ENCODE measurements at places on chromosomes 3 and 15. TPM values are rescaled to one million over a fixed set of nuclear protein-coding genes. Genes with fewer than 3 reads are reported as not detected.

Gene SV2B
- not detected for total RNA-seq

Gene BDH1
- total RNA-seq: 0.96 TPM

Gene NDN
- total RNA-seq: 59.5 TPM

Gene STRA6
- total RNA-seq: 13.7 TPM

Gene WWTR1
- total RNA-seq: 105 TPM

Gene CFAP91
- total RNA-seq: not detected

- peaks cover 19% of the 10 kb centered on the region for H3K4me1 ChIP-seq
- no peak overlapping the region for H3K27ac ChIP-seq
- H3K36me3 ChIP-seq: no peaks in the 10 kb centered on the region
- DNase-seq: no peak
- no peaks in the 10 kb centered on the region for H3K27me3 ChIP-seq
Observed at GRCh38 chr15:77021088-77021481, 26.2 kb downstream of the PSTPIP1 start.

- peak; percentile 83 for DNase-seq
- H3K27ac ChIP-seq: no peak overlapping the region
- no peaks in the 10 kb centered on the region for H3K36me3 ChIP-seq
- peaks cover 7% of the 10 kb centered on the region for H3K4me1 ChIP-seq
- H3K27me3 ChIP-seq: no peaks in the 10 kb centered on the region
- H3K4me3 ChIP-seq: no peak overlapping the region
Observed at GRCh38 chr3:60584250-60584649, 667.0 kb downstream of the FHIT start.

- peak overlapping the region; percentile 83 for H3K27ac ChIP-seq
- peaks cover 1% of the 10 kb centered on the region for H3K36me3 ChIP-seq
- H3K4me3 ChIP-seq: peak overlapping the region; percentile 86
- H3K4me1 ChIP-seq: peaks cover 17% of the 10 kb centered on the region
Observed at GRCh38 chr15:74614744-74615507, 710 bp upstream of the CLK3 start.

GRCh38 chr3:186965141-186965879, 35.0 kb downstream of the ST6GAL1 start:
- no peak for DNase-seq
- peaks cover 8% of the 10 kb centered on the region for H3K4me1 ChIP-seq
- no peak overlapping the region for H3K4me3 ChIP-seq
- H3K36me3 ChIP-seq: no peaks in the 10 kb centered on the region
- H3K27ac ChIP-seq: no peak overlapping the region
- H3K27me3 ChIP-seq: no peaks in the 10 kb centered on the region

Measured in astrocyte (in vitro differentiated cells and primary cell).